ENCODE measurements at places on chromosomes 2 and 18.

GRCh38 chr2:232688201-232688600 is 8.9 kb upstream of the GIGYF2 start:
- DNase-seq: no peak

DNA sequence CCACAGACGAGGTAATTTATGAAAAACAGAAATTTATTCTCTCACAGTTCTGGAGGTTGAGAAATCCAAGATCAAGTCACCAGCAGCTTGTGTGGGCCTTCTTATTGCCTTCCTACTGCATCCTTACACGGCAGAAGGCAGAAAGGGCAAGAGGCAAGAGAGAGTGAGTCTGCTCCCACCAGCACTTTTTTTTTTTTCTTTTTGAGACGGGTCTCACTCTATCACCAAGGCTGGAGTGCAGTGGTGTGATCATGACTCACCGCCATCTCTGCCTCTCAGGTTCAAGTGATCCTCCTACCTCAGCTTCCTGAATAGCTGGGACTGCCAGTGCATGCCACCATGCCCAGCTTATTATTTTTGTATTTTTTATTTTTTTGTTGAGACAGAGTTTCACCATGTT is 78.5 kb upstream of the HK2 start:
- DNase-seq: no peak

- DNase-seq: no peak
Observed at GRCh38 chr18:59242906-59243305, 22.9 kb downstream of the GRP start.

GRCh38 chr2:99863903-99864270 is 278.5 kb downstream of the AFF3 start:
- no peak for DNase-seq

GRCh38 chr18:77162580-77162979 is 30.0 kb upstream of the MBP start:
- no peak for DNase-seq

GRCh38 chr18:23102493-23103261 is 32.6 kb upstream of the CABLES1 start:
- no peak for DNase-seq

DNA sequence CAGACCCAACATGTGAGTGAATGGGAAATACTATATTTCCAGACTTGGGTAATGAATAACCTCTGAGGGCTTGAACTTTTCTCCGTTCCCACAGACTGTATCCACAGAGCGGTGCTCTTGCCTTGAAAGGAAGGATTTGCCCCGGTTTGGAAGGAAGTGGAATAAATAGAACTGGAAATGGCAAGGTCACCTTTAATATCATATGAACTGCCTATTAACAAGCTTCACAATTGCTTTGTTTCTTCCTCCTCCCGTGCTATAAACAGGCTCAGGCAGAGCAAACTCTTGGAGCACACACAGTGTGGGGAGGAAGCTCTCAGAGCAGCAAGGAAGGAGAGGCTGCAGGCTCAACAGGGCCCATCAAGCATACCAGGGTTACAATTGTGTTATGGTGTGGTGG is 28.5 kb upstream of the DARS1 start:
- DNase-seq: peak; percentile 3

Data from NCI-H2029 (cell line).